ENCODE measurements at places on chromosomes 6 and 20.

GRCh38 chr6:33838983-33839382, 35.2 kb upstream of the MLN start:
- no peak for DNase-seq

DNA sequence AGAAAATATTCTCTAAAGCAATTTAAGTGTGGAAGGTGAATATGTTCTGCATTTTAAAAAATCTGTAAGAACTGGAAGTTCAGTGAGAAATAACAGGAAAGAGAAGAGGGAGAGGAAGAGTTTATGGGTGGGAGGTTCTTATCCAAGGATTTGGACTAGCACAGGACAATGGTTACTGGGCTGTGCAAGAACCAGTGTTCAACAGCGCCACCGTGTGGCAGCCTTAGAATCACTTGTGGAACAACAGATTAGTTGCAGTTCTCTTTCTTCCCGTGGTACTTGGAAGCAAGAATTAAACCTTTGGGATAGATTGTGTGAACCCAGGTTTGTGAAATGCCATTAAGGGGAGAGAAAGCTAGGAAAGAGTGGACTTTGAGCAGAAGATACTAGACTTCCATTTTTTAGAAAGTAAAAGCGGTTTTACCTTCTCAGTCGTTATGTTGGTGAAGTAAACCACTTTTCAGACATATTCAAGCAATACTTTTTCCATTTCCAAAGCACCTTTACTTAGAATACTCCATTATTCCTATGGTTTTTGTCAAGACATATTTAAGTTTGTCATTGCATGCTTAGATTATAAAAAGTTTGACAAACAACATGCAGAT, 436.7 kb downstream of the RNF144B start:
- peak; percentile 16 for DNase-seq

GRCh38 chr20:59318201-59318790, 17.9 kb downstream of the EDN3 start:
- no peak for DNase-seq

GRCh38 chr6:48747471-48747870, 636.5 kb upstream of the PTCHD4 start:
- DNase-seq, result no peak

- DNase-seq, result no peak
Observed at GRCh38 chr20:63433756-63434531, 38.5 kb downstream of the KCNQ2 start.

DNA sequence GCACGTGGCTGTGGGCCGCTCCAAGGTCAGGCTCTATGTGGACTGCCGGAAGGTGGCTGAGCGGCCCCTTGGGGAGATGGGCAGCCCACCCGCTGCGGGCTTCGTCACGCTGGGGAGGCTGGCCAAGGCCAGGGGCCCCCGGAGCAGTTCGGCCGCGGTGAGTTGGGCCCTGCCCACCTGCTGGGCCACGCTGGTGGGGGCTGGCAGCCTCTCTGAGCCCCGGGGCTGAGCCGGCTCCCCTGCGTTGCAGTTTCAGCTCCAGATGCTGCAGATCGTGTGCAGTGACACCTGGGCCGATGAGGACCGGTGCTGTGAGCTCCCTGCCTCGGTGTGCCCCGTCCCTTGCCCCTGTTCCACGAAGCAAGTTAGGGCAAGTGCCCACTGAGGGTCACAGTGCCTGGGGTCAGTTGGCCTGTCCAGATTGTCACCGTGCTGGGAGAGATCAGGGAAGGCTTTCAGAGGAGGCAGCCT, 27.1 kb downstream of the COL20A1 start:
- no peak for DNase-seq

DNA sequence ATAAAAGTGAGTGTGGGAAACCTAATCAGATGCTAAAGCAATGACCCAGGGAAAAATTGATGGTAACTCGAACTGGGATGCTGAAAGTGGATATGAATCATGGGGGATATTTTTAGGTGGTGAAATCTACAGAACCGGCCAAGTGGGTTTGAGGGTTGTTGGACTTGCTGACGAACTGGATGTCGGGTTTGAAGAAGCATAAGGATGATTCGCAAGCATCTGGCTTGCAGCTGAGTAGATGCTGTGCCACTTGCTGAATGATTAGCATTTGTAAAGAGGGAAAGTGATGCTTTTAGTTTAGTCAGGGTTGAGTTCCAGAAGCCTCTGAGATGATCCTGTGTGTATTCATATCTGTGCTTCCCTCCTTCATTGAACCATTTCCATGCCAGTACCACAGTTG, 54.9 kb downstream of the UBR2 start:
- DNase-seq, result no peak

- no peak for DNase-seq
Observed at GRCh38 chr6:15147827-15148226, 98.0 kb upstream of the JARID2 start.

DNA sequence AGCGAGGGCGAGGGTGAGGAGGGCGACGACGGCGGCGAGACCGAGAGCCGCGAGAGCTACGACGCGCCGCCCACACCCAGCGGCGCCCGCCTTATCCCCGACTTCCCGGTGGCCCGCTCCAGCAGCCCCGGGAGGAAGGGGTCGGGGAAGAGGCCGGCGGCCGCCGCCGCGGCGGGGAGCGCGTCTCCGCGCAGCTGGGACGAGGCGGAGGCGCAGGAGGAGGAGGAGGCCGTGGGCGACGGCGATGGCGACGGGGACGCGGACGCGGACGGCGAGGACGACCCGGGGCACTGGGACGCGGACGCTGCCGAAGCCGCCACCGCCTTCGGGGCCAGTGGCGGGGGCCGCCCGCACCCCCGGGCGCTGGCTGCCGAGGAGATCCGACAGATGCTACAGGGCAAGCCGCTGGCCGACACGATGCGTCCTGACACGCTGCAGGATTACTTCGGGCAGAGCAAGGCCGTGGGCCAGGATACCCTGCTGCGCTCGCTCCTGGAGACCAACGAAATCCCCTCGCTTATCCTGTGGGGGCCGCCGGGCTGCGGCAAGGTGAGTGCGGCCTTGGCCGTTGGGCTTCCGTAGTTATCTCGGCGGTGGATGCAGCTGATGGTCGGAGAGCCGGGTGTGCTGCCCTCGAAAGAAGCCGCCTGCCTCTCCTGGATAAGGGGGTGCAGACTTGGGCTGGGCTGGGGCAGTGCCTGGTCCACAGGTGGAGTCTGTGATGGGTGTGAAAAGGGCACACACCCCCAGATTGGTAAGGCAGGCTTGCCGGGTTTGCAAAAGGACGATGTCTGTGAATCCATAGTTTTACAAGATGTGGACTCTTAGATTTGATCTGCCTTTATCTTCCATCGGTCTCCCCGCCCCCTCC, 938 bp downstream of the WRNIP1 start:
- DNase-seq, result no peak

- DNase-seq, result no peak
Observed at GRCh38 chr20:5933802-5934436, 16.4 kb downstream of the TRMT6 start.

DNA sequence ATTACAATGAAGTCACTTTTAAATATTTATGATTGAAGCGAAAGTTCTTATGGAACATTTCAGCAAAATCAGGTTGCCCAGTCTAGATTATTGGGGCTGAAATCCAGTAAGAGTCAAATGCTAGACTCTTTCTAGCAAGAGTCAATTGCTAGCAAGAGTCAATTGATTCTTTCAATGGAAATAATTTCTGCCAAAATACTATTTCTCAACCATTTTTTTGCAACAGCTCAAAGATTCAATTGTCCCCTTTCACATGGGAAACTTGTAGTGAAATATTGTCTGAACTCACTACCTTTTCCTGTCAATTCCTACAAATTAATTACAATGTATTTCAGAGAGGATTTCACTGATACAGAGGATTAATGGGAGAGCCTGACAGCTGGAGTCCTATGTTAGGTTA, 78.3 kb downstream of the MAP7 start:
- no peak for DNase-seq

DNA sequence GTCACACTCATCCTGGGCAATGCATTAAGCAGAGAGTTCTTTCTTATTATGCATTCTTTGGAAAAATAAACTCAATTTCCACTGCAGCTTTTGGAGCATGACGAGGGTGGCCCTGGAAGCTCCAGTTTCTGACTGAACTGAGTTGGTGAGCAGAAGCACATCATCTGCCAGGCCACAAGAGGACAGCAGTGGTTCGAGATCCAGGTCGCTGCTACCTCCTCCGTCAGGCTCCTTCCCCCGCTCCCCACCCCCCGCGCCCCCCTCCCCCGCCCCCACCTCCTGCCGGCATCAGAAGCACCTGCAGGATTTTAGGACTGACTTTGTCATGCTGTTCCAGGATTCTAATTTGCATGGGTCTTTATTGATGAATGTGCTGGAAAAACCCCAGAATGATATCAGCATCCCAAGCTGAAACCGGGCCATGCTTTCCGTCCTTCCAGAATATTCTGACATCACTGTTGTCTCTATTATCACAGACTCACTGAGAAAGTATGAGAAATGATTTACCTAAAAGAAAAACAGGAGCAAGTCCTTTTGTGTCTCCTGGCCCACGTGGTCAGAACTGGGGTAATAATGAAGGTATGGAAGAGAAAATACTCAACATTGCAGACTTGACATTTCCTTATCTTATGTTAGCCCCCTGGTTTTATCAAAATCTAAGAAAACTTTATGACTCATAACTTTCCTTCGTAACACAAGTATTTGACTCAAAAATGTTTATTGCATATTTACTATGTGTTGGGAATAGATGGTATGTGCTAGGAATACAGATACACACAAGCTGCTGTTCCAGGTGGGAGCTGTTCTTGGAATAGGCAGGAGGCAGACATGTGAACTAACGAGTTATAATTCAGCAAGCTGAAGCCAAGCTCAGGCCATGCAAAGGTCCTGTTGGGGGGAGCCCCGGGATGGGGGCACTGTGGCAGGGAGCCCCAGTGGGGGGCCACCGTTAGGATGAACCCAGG, 220.2 kb upstream of the EXOC2 start:
- DNase-seq, result no peak

DNA sequence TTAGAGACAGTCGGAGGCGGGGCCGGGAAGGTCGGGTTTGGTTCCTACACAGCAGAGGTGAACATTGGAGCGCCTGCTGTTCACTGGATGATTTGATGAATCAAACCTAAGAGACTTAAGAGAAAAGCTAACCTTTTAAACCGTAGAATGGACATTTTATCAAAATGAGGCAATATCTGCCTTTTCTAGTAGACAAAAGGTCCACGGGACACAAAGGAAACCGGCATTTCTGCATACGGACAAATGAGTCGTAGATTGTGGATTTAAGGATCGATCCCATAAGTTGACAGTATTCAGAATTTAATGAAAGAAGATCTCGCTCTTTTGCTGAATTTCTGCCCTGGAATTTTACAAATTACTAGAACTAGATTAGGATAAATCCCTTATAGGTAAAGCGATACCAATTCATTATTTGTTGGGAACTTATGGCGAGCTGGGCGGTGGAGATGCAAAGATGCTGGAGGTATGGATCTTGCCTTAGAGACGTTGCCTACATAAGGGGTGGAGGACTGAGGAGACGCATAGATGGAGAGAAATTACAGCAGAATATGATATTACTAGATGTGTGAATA, 400 bp downstream of the PAK1IP1 start:
- DNase-seq, result no peak

DNA sequence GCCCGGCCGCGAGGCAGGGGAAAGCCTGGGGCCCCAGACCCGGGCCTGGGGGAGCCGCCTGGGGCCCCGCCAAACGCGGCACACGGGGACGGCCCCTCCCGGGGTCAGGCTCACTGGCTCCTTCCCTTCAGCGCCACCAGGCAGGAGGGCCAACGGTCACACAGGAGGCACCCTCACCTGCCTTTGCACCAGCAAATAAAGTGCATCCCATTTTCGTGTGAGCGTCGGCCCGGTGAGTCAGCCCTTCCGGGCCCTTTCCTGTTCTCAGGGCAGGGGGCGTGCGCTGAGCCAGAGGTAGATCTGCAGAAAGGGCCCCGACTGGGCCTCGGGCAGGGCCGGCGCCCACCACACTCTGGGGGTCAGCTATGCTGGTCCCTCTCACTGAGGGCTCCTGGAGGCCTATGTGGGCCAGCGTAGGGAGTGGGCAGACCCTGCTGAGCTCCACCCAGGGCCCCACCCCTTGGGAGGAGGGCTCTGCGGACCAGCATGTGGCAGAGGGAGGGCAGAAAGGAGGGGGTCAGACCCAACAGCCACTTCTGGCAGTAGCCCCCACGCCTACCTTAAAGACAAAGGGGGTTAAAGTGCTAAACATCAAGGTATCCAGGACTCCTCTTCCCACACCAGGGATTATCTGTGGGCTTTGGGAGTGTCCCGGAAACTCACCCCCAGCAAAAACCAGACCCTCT, 931 bp upstream of the UCKL1 start:
- peak; percentile 70 for DNase-seq

GRCh38 chr20:1477896-1478490, 11.3 kb upstream of the NSFL1C start:
- no peak for DNase-seq

DNA sequence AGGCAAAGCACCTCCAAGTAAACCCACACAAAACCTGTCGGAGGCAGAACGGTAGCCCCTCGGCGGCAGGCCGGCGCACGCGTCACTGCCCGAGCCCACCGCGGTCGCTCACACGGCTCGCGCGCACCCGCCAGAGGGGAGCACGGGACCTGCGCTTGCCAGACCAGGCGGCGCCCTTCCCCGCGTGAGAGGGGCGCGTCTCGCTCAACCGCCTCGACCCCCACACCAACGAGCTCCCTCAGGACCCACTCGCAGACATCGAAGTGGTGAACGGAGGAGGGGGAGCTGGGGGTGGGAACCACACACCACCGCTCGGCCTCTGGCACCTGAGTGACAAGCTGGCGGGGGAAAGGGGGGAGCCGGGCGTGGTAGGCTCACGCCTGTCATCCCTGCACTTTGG, 1513.4 kb upstream of the DEFB115 start:
- DNase-seq, result no peak

All from activated T-cell treated with anti-CD3 and anti-CD28 coated beads, Interleukin-2, amount 50 U/mL, for 1 hour (primary cell).